ENCODE measurements at places on chromosomes 12 and 14.

- DNase-seq, result no peak
These were observed 22.7 kb downstream of the EIF2S3B start for GRCh38 chr12:10528174-10528953.

GRCh38 chr14:77222546-77223225, 41.1 kb downstream of the TMEM63C start:
- DNase-seq, result no peak

GRCh38 chr12:18992336-18992735, 137.2 kb upstream of the PLEKHA5 start:
- no peak for DNase-seq

DNA sequence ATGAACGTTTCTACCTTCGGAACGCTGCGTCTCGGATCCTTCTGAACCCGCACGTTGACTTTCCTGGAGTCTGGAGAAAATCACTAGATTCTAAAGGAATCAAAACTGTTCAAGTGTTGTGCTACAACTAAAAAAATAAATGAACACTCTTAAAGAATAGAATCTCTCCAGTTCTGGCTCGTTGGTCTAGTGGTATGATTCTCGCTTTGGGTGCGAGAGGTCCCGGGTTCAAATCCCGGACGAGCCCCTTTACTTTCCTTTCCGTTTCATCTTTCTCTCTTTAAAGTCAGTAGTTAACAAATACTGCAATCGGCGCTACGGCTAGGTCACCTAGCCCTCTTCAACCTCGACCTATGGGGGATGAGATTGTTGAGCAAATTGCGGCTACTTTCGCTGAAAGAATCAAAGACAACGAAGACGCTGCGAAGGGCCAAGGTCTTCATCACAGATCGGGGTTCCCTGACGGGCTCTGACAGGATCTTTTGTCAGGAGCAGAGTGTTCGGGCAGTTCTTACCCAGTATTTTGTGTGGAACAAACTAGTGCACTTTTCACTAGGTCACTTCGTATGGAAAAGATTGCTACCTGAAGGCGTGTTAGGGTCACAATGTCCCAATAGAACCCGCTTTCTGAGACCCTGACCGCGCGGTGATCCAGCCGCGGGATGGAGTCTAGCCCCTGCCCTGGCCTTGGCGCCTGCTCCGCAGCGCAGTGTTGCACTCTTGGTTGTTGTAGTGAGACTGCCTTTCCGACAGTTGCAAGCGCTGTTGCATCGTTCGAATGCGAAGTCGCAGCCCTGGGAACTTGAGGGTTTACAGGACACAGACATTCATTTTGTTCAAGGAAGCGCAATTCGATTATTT, 8.4 kb downstream of the OR6S1 start:
- no peak for DNase-seq

GRCh38 chr14:24463884-24464785, 21.6 kb upstream of the SDR39U1 start:
- no peak for DNase-seq

DNA sequence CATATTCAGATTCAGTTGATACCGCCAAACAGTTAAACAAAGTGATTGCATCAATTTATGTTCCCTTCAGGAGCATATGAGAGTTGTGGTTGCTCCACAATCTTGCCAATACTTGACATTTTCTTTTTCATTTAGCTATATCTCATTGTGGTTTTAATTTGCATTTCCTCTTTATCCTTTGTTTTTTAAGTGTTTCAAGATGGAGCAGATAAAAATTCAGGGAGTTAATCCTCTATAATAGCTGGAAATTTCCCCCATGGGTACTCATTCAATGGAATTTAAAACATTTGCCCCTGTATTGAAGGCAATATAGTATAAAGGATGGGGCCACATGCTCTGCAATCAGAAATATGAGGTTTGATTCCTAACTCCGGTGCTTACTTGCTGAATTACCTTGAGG, 1.1 kb upstream of the EXD2 start:
- no peak for DNase-seq

- DNase-seq, result no peak
These were observed 41.6 kb downstream of the SFSWAP start for GRCh38 chr12:131752451-131752850.

- no peak for DNase-seq
These were observed 25.3 kb upstream of the STRN3 start for GRCh38 chr14:31051511-31051910.

DNA sequence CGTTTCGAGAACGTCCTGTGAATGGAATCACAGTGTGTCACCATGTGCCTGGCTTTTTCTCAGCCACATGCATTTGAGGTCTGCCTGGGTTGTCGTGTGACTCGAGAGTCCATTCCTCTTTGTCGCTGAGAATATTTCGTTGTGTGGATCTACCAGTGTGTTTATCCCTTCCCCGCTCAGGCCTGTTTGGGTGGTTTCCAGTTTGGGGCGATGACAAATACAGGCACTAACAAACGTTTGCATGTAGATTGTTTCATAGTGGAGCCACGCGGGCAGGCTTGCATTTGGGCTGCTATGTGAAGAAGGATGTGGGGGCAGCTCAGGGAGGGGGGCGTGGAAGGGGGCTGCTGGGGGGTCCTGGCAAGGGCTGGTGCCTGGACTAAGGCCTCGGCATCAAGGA, 14.1 kb downstream of the RIN3 start:
- DNase-seq, result no peak

GRCh38 chr12:70290116-70290515, 46.9 kb downstream of the CNOT2 start:
- no peak for DNase-seq

Measured in activated gamma-delta T cell treated with Interleukin-2 at 50 U/mL for 16 hours (primary cell).